Type B pancreatic cell (in vitro differentiated cells): ENCODE measurements at places on chromosomes 6 and 20.
A peak's percentile ranks its signal among the peaks of the same experiment; 100 is the strongest.

- no peaks in the 10 kb centered on the region for H3K36me3 ChIP-seq
- no peaks in the 10 kb centered on the region for H3K4me1 ChIP-seq
- DNase-seq = no peak
- H3K4me3 ChIP-seq = no peak overlapping the region
- no peaks in the 10 kb centered on the region for H3K27me3 ChIP-seq
- H3K27ac ChIP-seq = no peak overlapping the region
Measured at GRCh38 chr20:60352017-60352416, 393.8 kb downstream of the CDH26 start.

- no peaks in the 10 kb centered on the region for H3K36me3 ChIP-seq
- no peak overlapping the region for H3K4me3 ChIP-seq
- H3K27me3 ChIP-seq = no peaks in the 10 kb centered on the region
- no peaks in the 10 kb centered on the region for H3K4me1 ChIP-seq
Measured at GRCh38 chr6:45132059-45132458, 196.1 kb upstream of the RUNX2 start.

- H3K4me1 ChIP-seq = peaks cover 56% of the 10 kb centered on the region
- H3K36me3 ChIP-seq = no peaks in the 10 kb centered on the region
- H3K27ac ChIP-seq = no peak overlapping the region
- no peaks in the 10 kb centered on the region for H3K27me3 ChIP-seq
- DNase-seq = no peak
Measured at GRCh38 chr6:15340775-15341174, 94.9 kb downstream of the JARID2 start.

DNA sequence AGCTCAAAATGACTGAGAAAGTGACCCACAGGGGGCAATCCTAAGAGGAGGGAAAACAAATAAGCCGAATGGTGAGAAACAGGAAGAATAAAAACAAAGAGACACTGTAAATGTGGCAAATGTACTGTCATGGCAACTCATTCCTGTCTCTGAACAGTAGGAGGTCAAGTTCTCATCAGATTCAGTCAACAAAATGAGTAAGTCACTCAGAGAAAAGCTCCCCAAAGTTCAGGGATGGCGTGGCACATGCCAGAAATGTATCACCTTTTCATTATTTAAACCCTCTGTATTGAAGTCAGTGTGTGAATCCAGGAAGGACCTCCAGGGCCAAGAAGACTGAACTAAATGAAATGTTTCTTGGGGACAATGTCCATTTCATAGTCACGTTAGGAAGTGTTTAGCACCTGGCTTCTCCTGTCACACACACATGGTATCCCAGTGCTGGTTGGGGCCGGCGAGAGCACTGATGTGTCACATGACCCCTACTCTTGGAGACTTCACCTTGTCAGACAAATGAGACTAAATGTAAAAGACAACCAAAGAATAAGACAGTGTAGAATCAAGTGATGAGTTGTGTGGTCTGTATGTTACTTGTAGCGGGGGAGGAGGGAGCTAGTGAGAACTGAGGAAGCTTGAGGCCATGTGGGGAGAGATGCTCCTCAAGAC, 20.7 kb downstream of the CNR1 start:
- no peak overlapping the region for H3K4me3 ChIP-seq
- no peak overlapping the region for H3K27ac ChIP-seq
- no peaks in the 10 kb centered on the region for H3K36me3 ChIP-seq
- no peak for DNase-seq
- peaks cover 9% of the 10 kb centered on the region for H3K27me3 ChIP-seq

DNA sequence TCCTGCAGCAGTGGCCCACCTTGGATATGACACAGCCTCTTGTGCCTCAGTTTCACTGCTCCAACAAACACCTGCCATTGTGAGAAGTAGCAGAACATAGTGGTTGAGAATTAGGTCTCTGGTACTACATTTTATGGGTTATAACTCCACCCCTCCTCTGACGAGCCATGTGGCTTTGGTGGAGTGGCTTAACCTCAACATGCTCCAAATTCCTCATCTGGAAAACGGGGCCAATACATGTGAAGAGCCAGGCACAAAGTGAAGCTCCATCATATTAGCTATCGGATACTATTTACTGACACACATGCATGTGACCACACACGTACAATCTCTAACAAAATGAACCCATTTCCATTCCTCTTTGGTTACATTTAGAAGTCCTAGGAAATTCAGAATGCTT, 8.4 kb upstream of the KIZ start:
- no peak overlapping the region for H3K27ac ChIP-seq
- H3K27me3 ChIP-seq = peaks cover 57% of the 10 kb centered on the region
- no peak overlapping the region for H3K4me3 ChIP-seq
- no peak for DNase-seq

DNA sequence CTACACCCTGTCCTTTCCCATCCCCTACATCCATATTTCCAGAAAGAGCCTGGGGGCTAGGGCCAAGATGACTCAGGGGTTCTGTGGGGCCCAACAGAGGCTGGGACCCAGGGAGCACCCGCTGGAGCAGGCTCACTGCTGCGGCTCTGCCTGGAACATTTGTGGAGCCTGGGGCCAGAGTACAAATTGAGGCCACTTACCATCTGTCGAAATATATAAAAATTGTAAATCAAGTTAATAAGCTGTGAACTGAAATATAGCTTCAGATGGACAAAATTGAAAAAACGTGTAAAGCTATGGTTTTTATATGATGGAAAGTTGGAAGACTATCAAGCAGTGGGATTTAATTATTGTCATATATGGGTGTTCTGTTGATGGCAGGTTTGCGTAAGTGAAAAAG, 82.9 kb upstream of the ATXN1 start:
- no peak overlapping the region for H3K27ac ChIP-seq
- H3K4me1 ChIP-seq = peaks cover 36% of the 10 kb centered on the region
- H3K27me3 ChIP-seq = no peaks in the 10 kb centered on the region
- DNase-seq = no peak

DNA sequence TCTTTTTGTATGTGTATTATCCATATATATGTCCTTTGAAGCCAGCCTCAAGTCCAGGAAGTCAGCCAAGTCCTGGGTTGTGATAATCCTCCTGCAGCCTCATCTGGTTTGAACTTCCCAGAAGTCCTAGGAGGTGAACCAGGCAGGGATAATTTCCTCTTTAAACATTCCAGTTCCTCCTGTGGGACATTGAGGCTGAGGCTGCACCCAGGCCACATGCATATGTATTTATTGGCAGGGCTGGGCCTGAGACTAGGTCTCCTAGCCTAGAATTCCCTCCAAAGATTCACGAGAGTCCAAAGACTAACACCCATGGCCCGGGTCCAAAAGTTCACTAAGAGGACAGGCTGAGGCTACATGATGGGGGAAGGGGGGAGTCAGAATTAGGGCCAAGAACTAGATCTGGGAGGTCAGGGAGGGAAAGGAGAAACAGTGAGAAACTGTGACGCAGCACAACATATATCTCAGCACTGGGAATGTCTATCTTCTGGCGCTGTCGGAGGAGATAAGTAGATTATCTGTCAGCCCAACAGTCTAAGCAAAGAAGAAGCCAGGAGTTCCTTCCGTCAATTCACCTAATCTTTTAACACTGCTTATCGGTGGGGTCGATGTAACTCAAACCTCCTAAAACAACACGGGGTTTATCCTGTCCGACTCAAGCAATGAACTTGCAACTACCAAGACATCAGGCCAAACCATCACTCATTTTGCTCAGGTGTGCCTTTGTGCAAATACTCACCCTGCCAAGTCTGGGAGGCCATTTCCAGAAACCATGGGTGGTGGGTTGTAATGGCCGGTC, 43.3 kb downstream of the SNX5 start:
- no peak overlapping the region for H3K27ac ChIP-seq
- no peaks in the 10 kb centered on the region for H3K36me3 ChIP-seq
- peaks cover 22% of the 10 kb centered on the region for H3K4me1 ChIP-seq
- H3K4me3 ChIP-seq = no peak overlapping the region
- no peak for DNase-seq
- H3K27me3 ChIP-seq = peaks cover 5% of the 10 kb centered on the region

DNA sequence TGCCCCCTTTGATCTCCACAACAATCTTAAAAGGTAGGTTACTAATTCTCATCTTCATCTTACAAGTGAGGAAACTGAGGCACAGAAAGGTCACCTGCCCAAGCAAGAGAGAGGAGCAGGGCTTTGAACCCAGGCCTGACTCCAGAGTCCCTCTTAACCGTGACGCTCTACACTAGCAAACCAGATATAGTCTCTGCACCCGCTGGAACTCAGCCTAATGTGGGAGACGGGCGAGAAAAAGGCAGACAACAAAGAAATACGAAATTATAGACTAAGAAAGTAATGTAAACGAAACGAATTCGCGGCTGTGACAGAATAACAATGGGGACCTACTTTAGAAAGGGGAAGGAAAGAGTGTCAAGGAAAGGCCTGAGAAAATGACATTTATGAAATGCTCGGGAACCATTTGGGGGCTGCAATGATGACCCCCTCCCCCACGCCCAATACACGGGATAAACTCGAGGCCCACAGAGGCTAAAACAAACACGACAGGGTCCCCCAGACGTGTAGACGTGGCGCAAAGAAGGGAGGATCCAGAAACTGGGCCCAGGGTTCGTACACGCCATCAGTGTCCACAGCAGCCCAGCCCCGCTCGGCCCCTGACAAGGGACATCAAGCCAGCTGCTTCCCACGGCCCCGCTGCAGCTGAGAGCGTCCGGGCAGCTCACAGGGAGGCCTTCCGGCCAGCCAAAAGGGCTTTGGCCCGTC, 637 bp downstream of the TRPC4AP start:
- DNase-seq = peak; percentile 60
- peak overlapping the region; percentile 93 for H3K4me3 ChIP-seq
- peaks cover 34% of the 10 kb centered on the region for H3K4me1 ChIP-seq
- H3K27me3 ChIP-seq = no peaks in the 10 kb centered on the region
- peak overlapping the region; percentile 90 for H3K27ac ChIP-seq

- H3K4me1 ChIP-seq = peaks cover 21% of the 10 kb centered on the region
- H3K27me3 ChIP-seq = no peaks in the 10 kb centered on the region
- peak overlapping the region; percentile 24 for H3K27ac ChIP-seq
- H3K4me3 ChIP-seq = no peak overlapping the region
- DNase-seq = no peak
Measured at GRCh38 chr20:54127855-54128574, 45.8 kb downstream of the CYP24A1 start.

GRCh38 chr6:26158076-26158580, 70.9 kb downstream of the HFE start:
- H3K4me1 ChIP-seq = peaks cover 17% of the 10 kb centered on the region
- DNase-seq = peak; percentile 77
- H3K27ac ChIP-seq = peak overlapping the region; percentile 98
- peaks cover 10% of the 10 kb centered on the region for H3K27me3 ChIP-seq
- H3K36me3 ChIP-seq = no peaks in the 10 kb centered on the region

- H3K36me3 ChIP-seq = no peaks in the 10 kb centered on the region
- peaks cover 26% of the 10 kb centered on the region for H3K27me3 ChIP-seq
- DNase-seq = no peak
- no peak overlapping the region for H3K27ac ChIP-seq
- no peak overlapping the region for H3K4me3 ChIP-seq
- H3K4me1 ChIP-seq = peaks cover 6% of the 10 kb centered on the region
Measured at GRCh38 chr20:57851025-57851682, 141.3 kb upstream of the PMEPA1 start.

DNA sequence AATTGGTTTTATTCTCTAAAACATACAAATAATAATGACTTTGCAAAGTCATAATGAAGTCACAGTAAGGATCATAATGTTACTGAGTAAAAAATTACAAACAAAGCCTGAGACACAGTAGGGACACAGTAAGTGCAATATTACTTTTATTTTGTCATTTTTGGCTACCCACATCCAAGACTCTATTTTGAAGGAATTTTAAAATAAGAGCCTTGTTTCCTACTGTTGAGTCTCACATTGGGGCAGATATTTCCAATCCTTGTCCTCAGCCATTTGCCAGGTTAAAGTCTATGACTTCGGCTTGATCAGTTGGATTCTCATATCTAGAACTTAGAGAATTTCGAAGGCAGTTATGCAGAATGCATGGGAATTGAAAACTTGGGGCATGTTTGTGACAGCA, 10.8 kb upstream of the RHAG start:
- no peak overlapping the region for H3K27ac ChIP-seq
- no peaks in the 10 kb centered on the region for H3K36me3 ChIP-seq
- no peak for DNase-seq
- H3K4me3 ChIP-seq = no peak overlapping the region
- H3K4me1 ChIP-seq = no peaks in the 10 kb centered on the region

DNA sequence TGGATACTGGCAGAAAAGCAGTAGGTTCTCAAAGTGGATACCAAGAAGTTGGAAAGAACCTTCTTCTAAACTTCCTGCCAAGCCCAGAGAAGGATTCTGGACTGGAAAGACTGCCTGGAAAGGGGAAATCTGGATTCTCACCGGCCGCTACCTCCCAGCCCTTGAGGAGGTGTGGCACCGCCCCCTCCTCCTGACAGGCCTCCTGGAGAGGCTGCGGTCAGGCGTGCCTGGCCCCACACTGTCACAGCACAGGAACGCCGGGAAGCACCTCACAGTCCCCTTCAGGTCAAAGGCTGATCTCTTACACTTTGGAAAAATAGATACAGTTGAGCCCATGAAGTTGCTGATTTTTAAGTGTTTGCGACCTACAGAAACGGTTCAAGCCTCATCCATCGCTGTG, 16.3 kb upstream of the PDE10A start:
- no peaks in the 10 kb centered on the region for H3K36me3 ChIP-seq
- no peak for DNase-seq
- peaks cover 8% of the 10 kb centered on the region for H3K4me1 ChIP-seq
- H3K27ac ChIP-seq = no peak overlapping the region
- no peak overlapping the region for H3K4me3 ChIP-seq

- DNase-seq = no peak
- peaks cover 4% of the 10 kb centered on the region for H3K27me3 ChIP-seq
- no peaks in the 10 kb centered on the region for H3K36me3 ChIP-seq
Measured at GRCh38 chr6:14499841-14500240, 382.3 kb downstream of the CD83 start.

DNA sequence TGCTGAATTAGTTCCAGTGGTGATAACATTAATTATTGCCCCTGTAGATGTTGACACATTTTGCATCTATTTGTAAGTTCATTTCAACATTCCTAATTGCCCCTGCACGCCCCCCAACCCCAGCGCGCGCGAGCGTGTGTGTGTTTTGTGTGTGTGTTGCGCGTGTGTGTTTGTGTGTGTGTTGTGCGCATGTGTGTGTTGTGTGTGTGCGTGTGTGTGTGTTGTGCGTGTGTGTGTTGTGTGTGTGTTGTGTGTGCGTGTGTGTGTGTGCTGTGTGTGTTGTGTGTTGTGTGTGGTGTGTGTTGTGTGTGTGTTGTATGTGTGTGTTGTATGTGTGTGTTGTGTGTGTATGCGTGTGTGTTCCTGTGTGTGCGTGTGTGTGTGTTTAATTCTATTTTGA, 245.7 kb upstream of the GMDS start:
- H3K4me1 ChIP-seq = peaks cover 20% of the 10 kb centered on the region
- no peak for DNase-seq
- no peaks in the 10 kb centered on the region for H3K27me3 ChIP-seq
- H3K36me3 ChIP-seq = peaks cover 3% of the 10 kb centered on the region

- no peaks in the 10 kb centered on the region for H3K36me3 ChIP-seq
- no peaks in the 10 kb centered on the region for H3K4me1 ChIP-seq
- H3K4me3 ChIP-seq = no peak overlapping the region
- H3K27me3 ChIP-seq = peaks cover 15% of the 10 kb centered on the region
Measured at GRCh38 chr6:8322659-8323058, 112.7 kb downstream of the SLC35B3 start.
